Hematopoietic multipotent progenitor cell treated with erythropoietin and hydrocortisone succinate and interleukin-3 and kit ligand, for 4 days (in vitro differentiated cells): ENCODE measurements at places on chromosomes 11 and 22.

DNA sequence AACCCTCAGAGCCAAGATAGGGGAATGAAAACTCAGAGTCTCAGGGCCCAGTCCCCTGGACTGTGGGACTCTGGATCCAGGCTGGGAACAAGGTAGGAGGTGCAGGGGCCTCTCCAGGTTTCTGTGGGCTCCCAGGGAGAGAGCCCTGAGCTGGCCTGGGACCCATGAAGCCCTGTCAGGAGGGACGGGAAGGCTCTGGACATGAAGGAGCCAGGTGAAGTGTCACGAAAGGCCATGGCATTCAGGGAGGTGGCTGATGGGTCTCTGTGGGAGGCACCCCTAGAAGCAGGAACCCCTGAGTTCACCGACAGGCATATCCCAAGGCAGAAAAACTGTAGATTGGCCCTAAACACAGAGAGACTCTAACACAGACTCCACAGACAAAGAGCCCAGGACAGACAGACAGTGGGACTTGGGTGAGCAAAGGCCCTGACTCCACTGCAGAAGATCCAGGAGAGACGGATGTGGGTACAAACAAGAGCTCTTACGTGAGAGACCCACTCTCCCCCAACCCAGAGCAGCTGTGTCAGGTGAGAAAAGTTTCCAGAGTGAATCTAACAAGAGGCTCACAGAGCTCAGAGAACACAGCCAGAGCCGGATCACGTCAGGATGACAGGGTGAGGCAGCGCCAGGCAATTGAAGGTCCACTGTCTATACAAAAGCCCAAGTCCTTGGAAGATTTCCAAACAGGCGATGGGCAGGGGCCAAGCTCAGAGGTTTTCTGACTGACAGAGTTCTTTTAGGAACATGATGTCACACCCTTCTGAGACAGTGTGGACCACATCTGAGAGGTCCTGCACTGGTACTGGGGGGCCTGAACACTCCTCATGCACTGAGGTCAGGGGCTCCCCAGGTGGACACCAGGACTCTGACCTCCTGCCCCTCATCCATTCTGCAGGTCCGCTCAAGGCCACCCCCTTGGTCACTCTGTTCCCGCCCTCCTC lies 27.4 kb downstream of the IGLL5 start:
- DNase-seq: no peak

- DNase-seq: no peak
Observed at GRCh38 chr11:86594746-86595145, 77.7 kb downstream of the ME3 start.

DNA sequence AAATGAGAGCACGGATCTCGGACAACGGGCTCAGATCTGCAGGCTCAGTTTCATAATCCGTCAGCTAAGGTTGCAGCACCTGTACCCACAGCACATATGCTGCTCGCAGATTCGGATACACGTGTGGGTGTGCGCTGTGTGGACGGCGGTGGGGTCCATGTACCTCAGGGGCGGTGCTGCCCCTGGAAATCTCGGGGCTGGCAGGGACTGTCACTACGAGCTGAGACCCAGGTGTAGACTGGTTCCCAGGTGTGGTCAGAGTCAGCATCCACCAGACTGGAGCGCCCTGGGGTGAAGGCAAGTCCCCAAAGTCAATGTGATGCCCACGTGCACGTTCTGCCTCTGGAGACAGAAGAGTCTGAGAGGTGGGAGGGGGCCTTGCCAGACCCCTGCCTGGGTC lies 989.3 kb downstream of the BRD1 start:
- no peak for DNase-seq

- no peak for DNase-seq
Observed at GRCh38 chr11:60570970-60571369, 55.8 kb downstream of the MS4A13 start.

- DNase-seq: no peak
Observed at GRCh38 chr22:35681454-35682052, 33.3 kb downstream of the APOL6 start.

- DNase-seq: peak; percentile 16
Observed at GRCh38 chr11:97140885-97141494, 751.2 kb downstream of the JRKL start.

DNA sequence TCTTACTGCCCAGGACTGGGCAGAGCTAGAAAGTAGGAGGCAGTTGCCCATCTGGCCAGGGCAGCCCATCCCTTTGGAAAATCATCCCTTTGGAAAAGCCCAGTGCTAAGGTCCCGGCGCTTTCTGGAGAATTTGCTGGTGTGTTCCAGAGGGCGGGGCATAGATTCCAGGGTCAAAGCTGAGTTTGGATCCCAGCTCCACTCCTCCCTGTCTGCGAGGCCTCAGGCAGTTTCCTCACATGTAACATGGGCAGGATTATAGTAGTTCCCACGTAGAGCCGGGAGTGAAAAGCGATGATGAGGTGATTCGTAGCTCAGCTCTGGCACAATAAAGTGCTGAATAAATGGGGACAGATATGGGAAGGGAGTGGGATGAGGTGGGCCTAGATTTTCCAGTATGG lies 31.4 kb upstream of the LRRC10B start:
- no peak for DNase-seq

DNA sequence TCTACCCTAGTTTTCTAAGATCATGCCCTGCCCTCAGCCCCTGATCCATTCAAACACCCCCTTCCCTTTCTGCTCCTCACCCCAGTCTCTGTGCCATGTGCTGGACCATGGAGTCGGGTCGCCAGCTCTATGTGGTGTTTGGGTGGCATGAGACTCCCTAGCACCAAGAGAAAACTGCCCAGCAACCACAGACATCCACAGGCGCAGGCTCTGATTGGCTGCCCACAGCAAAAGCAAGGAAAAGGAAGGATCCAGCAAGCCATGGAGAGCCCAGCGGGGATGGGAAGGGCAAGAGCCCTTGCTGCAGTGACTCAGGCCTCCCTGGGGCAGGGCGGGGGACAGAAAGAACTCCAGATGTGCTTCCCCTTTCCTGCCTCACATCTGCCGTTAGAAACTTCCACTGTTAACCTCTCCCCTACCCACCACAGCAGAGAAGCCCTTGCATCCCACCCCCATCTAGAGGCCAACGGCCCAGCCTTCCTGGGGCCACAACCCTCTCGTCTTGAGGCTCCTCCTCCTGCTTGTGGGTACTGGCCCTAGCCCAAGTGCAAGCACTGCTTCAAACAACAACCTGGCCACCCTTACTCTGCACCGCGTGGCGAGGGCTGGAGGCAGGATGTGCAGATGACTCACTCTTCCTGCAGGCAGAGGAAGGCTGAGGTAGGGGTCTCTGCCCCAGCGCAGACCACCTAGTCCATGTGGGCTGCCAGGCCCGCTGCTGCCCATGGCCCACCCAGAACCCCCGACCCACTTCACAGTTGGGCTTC lies 9.7 kb upstream of the AHNAK start:
- DNase-seq: peak; percentile 97

- DNase-seq: no peak
Observed at GRCh38 chr11:26865703-26866102, 128.2 kb upstream of the FIBIN start.

GRCh38 chr22:32617903-32618302 lies 143.3 kb downstream of the FBXO7 start:
- peak; percentile 38 for DNase-seq

DNA sequence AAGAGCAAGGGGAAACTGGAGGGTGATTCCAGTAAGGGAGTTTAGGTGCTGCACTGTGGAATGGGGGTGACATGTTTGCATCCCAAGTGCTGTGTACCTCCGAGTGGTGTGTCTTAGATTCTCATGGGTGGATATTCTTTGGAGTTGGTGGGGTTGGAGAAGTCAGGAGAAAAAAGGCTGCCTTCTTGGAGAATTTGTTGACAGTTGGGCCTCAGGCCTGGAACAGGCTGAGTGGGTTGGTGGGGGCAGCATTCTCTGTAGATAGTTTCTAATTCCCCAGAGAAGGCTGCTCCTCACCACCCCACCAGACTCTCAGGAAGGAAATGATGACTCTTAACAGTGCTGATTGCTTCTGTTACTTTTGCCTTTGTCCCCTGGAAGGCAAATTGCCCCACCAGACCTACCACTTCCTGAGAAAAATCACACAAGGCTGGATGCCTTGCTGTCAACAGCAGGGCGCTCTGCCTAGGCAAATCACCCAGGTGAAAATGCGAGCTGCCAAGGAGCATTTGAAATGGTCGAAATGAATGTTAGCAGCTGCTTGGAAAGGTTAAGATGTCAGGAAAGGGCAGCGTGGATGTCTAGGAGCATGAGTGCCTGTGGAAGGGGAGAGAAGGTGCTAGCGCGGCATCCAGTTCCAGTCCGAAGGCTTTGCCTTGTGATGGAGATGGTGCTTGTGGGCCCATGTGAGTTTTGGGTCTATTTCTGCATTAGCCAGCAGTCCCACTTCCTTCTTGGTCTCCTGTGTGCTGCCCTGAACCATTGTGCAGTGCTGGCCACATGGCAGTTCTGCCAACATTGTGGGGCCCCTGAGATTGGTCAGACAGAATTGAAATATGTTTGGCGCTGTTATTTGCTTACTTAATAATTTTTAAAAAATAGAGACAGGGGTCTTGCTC lies 29.7 kb upstream of the SORL1-AS1 start:
- DNase-seq: peak; percentile 80

GRCh38 chr11:16013649-16014275 lies 342.6 kb downstream of the SOX6 start:
- no peak for DNase-seq

GRCh38 chr11:116692318-116693101 lies 80.3 kb downstream of the BUD13 start:
- DNase-seq: no peak

GRCh38 chr11:60914633-60915247 lies 782 bp downstream of the TMEM109 start:
- DNase-seq: peak; percentile 68

GRCh38 chr11:79117488-79117887 lies 323.3 kb downstream of the TENM4 start:
- no peak for DNase-seq

DNA sequence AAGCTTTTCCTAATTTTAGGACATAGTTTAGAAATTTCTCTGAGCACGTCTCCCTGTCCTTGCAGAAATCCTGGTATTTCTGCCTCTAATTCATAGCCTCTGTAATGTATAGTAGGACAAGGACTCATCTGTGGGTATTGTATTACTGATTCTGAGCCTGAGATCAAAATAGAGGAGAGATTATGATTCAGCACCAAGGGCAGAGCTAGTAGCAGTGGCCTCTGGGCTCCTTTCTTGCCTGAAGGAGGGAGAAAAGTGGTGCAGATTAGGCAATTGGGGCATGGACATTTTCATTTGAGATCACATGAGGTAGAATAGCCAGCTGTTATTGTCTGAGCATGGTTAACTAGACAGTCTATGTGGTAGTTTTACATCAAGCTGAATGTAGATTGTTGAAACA lies 2.8 kb downstream of the MADD start:
- DNase-seq: peak; percentile 67

GRCh38 chr11:11215058-11215815 lies 137.8 kb downstream of the CSNK2A3 start:
- no peak for DNase-seq

DNA sequence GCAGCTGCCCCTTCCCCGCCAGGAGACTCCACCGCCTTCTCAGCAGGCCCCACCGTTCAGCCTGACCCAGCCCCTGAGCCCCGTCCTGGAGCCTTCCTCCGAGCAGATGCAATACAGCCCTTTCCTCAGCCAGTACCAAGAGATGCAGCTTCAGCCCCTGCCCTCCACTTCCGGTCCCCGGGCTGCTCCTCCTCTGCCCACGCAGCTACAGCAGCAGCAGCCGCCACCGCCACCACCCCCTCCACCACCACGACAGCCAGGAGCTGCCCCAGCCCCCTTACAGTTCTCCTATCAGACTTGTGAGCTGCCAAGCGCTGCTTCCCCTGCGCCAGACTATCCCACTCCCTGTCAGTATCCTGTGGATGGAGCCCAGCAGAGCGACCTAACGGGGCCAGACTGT lies 42.6 kb downstream of the PPP2R1B start:
- no peak for DNase-seq

- peak; percentile 67 for DNase-seq
Observed at GRCh38 chr11:117019871-117020270, 78.4 kb downstream of the SIK3 start.

DNA sequence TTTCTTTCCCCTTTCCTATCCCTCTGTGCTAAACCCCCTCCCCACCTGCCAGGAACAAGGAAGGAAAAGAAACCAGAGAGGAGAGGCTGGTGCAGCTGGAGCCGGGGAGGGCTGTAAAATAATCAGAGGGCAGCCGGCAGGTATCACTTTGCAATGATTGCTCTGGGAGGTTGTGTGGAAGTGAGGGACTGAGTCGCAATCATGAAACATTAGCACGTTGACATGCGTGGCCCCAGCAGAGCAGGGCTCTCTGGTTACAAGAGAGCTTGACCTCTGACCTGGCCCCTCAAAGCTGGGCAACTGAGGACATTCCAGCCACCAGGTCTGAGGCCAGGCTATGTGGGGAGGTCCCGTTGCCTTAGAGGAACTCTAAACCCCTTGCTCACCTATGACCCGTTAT lies 170.8 kb upstream of the BDNF start:
- DNase-seq: no peak

- DNase-seq: no peak
Observed at GRCh38 chr11:20909995-20910726, 240.8 kb downstream of the NELL1 start.

DNA sequence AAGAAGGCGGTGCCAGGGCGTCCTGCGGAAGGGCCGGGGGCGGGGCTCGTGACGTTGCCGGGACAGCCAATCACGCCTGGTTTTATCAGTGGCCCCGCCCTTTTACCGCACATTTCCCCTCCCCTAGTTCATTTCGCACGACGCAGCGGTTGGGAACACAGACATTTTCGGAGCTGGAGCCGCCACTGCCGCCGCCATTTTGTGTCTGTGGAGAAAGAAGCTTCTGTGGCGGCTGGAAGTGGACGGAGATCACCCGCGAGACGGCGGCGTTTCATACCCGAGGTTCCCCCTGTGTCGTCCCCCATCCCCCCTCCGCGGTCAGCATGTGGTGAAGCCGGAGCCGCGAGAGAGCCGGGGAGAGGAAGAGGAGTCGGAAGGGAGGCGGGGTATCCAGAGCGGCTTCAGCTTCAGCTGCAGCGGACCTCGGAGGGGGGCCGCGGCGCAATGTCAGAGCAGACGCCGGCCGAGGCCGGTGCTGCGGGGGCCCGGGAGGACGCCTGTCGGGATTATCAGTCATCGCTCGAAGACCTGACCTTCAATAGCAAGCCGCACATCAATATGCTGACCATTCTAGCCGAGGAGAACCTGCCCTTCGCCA lies at the start of gene PCF11:
PCF11 (plus strand) TSS at position 136 of the 598 bp plus-strand sequence; CDS start at position 445, 309 bp downstream.
- no peak for DNase-seq

DNA sequence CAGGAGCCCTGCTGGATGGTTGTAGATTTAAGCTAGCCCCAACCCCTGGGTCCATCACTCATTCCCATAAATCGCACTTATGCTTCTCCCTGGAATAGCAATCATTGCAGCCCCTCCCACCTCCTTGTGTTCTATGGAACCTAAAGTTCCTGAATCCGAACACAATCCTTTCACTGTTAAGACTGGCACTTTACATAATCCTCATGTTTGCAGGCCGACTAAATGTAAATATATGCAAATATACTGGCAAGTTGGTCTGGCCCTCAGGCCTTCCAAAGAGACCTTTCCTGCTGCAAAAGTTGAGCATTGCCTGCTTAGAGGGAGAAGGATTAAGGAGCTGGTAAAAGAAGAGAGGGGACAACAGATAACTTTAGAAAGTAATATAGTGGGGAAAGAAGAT lies 892.9 kb downstream of the OPCML start:
- DNase-seq: no peak

DNA sequence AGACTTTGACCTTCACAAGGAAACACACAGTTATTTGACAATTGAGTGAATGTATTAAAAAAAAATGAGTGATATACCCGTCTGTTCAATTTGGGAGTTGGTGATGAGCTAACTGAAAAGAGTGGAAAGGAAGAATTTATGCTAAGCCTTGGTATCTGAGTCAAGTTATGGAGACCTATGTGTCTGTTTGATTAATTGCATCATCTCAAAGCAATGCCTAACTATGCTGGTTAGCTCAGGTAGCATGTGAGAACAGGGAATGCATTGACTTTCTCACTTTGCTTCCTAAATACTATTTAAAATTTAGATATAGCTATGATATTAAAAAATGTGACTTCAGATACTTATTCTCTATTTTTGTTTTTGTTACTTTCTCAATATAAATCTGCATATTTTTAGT lies 110.5 kb downstream of the DDX10 start:
- DNase-seq: no peak
